ENCODE measurements at places on chromosomes 7 and 10.

- DNase-seq: no peak
Observed at GRCh38 chr10:76641215-76641614, 996.4 kb downstream of the KCNMA1 start.

GRCh38 chr10:4652111-4653010, 173.6 kb upstream of the AKR1E2 start:
- no peak for DNase-seq

DNA sequence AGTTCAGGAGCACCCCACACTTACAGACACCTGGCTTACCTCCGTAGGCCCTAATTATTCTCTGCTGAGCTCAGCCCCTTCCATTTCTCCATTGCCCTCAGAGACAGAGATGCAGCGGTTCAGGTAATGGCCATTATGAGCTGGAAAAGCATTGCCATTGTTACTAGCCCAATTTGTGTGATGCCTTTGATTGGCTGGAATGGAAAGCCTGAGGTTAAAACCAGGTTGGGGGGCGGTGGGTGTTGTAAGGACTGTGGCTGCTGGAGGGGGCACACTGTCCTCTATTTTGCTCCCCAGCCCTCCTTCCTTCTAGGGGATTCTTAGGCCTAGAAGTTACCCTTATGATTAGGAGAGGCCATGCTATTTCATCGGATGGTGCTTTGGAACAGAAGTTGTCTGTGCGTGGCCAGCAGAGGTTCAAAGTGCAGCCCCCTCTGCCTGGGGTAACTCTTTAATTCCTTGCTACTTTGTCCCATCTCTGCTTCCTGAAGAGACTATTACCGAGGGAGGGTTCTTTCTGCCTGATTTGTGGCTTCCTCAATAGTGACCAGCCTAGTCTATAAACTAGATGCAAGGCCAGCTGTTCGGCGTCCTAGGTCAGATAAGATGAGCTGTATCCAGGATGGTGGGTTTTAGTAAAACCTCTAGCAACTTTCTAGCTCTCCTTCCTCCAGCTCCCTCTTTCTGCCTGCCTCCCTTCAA, 14.2 kb upstream of the ACSL5 start:
- DNase-seq: no peak

- DNase-seq: no peak
Observed at GRCh38 chr10:8602821-8603220, 548.3 kb downstream of the GATA3 start.

GRCh38 chr7:100003711-100004661, 11.4 kb upstream of the ZKSCAN1 start:
- peak; percentile 89 for DNase-seq

GRCh38 chr10:28883741-28884423, 206.6 kb downstream of the BAMBI start:
- DNase-seq: no peak

GRCh38 chr7:67392596-67393438, 396.2 kb downstream of the TYW1 start:
- no peak for DNase-seq

DNA sequence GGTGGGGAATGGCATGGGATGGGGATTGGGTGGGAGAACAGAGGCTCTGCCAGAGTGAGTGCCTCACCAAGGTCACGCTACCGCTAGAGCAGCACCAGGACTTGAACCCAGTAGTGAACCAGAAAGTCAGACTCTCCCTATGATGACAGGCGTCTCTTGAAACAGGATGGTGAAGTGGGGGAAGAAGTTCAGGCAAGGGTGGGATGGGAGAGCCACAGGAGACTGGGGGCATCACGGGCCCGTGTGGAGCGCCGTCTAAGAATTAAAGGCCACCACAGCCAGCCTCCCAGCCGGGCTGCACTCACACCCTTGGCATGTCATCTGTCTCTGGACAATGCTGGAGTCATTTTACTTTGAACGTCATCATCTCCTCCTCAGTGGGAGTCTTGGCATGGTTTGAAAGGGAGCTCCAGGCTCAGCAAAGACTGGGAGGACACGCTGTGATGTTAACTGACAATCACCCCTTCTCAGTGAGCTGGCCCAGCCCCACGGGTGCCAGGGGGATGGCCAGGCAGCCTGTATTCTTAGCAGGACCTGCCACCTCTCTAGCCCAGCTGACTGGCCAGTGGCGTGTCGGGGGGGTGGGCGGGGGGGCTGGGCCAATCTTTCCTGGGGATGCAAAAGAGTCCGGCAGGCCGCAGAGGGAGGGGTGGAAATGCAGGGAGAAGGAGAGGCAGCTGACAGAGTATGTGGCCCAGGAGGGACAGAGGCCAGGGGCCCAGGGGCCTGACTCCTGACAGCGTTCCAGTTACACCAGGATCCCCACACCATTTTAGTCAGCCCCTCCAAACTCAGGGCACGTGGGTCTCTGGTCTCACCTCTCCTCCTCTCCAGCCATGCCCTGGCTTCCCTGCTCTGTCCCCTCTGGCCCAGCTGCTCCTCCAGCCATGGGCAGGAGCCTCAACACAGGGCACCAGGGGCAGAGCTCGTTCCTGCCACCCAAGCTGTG, 96.2 kb downstream of the VOPP1 start:
- DNase-seq: peak; percentile 48

- DNase-seq: no peak
Observed at GRCh38 chr7:65325793-65326432, 47.7 kb upstream of the ZNF92 start.

- no peak for DNase-seq
Observed at GRCh38 chr7:91128683-91129348, 135.4 kb upstream of the FZD1 start.

DNA sequence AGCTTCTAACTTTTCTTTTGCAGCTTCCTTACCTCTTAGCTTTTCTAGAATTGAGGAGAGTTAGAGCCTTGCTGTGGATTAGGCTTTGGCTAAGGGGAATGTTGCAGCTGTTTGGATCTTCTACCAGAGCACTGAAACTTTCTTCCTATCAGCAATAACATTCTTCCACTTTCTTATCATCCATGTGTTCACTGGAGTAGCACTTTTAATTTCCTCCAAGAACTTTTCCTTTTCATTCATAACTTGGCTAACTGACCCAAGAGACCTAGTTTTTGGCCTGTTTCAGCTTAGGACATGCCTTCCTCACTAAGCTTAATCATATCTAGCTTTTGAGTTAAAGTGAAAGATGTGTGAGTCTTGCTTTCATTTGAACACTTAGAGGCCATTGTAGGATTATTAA, 19.6 kb downstream of the MINPP1 start:
- DNase-seq: no peak

DNA sequence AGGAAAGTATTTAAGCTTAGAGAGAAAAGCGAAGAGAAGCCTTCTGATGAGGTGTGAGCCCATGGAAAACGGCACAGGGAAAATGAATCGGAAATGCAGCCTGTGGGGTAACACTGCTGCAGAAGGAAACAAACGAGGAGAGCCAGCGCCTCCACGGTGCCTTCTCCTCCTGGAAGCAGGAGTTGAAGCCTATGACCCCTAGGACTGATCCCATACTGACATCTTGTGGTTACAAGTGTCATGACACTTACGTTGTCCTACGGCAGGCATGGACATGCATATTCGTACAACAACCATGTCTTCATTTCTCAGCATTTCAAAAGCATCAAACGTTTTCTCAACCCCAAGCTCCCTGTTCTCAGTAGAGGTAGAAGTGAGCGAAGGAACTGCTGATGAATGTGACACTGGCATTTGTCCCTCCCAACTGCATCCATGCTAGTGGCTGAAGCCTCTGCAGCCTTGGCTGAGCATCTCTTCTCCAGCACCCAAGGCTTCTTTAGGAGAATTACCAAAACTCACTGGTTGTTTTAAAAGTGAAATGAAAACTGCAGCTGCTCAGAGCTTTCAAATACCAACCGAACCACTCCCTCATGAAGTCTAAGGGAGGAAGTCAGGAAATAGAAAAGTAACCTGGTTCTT, 160.2 kb downstream of the JAZF1 start:
- DNase-seq: peak; percentile 87

GRCh38 chr7:149171892-149172533, 23.3 kb upstream of the ZNF282 start:
- DNase-seq: no peak

DNA sequence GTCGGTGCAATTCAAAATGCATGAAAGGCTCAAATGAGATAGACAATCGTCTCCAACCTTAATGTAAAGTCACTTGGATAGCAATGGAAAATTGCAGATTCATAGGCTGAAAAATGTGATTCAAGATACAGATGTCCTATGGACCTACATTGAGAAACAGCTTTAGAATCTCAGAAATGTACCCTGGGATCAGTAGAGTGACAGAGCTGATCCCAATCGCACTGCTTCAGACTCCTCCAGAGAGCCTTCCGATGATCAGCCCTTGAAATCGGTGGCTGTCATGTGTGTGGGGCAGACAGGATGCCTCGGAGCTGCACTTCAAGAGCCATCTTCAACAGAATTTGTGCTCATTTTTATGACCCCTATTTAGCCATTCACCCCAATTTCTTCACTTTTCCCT, 240.1 kb upstream of the GRB10 start:
- no peak for DNase-seq

DNA sequence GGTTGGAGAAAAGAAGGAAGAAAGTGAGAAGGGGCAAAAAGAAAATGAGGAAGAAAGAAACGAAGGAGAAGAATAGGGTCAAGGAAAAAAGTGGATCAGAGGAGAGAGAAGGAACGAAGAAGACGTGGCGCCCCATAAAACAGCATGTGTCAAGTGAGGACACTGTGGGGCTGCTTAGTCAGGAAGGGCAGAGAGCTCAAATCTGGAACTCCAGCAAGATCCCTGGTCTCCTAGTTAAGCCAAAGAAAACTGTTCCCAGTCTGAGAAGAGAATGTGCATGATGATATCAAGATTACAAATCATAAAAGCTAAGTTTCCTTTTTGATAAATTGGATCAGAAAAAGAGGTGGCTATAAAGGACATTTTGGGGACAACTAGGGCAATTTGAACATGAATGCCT, 33.0 kb downstream of the CREB3L2 start:
- no peak for DNase-seq

DNA sequence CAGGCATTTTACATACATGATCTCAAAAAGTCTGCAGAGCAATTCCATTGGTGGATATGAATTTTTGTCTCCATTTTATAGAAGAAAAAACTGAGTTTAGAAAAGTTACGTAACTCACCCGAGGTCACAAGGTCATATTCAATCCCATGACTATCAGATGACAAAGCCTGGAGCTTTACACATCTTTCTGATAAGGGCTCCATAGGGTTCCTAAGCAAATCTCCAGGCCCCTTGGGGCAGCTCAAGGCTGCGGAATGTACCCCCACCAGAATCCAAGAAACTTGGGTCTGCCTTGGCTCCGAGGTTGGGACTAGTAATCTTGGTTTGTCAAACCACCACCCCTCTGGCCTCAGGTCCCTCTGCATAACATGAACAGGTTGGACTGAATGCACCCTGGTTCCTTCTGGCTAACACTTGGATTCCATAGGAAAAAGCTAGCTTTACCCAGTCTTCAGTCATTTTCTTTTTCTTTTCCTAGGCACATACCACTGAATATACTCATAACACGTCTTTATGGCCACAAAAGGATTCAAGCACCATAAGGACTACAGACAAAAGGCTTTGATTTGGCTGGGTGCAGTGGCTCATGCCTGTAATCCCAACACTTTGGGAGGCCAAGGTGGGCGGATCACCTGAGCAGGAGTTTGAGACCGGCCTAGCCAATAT, 55.5 kb downstream of the PIP4K2A start:
- no peak for DNase-seq

- DNase-seq: no peak
Observed at GRCh38 chr7:94813917-94814316, 93.5 kb upstream of the PPP1R9A start.

DNA sequence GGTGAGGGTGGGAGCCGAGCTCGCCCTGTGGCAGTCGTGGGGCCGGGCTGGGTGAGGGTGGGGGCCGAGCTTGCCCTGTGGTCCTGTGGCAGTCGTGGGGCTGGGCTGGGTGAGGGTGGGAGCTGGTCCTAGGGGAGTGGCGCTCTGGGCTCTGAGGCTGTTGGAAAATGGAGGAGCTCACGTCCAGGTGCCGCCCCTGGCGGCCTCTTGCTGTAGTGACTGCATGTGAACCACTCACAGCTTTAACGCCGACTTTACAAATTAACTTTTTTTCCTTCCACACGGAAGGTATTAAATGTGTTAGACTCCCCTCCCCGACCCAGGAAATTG, 312.6 kb downstream of the WDR37 start:
- peak; percentile 53 for DNase-seq

- DNase-seq: no peak
Observed at GRCh38 chr10:4196183-4196582, 411.2 kb upstream of the KLF6 start.

- DNase-seq: no peak
Observed at GRCh38 chr7:66326501-66327215, 121.5 kb downstream of the TPST1 start.

- DNase-seq: no peak
Observed at GRCh38 chr10:106312087-106312486, 852.4 kb downstream of the SORCS1 start.

GRCh38 chr10:76626386-76626785, 1011.2 kb downstream of the KCNMA1 start:
- DNase-seq: no peak

- DNase-seq: no peak
Observed at GRCh38 chr10:6578795-6579182, 1.3 kb downstream of the PRKCQ start.

DNA sequence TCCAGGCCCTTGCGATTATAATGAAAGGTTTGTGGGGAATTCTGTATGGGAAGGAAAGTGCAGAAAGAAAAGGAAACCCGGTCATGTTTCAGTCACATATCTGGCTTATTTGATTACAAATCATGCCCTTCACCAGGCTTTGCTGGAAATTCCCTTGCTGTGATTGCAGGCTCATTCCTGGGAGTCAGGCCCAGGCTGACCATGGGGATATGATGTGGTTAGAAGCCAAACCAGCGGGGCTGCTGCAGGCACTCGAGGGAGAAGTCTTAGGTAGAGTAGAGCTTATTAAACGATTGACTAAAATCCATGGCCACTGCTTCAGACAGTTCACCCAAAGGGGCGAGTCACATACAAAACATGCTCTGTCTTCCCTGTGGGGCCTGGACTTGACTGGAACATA, 16.2 kb downstream of the PKD1L1 start:
- DNase-seq: no peak

GRCh38 chr7:20217193-20217948, at the start of gene MACC1:
Gene MACC1, minus strand, starts transcription at chr7:20217384. Its CDS starts 55,522 bp downstream, at chr7:20161862.
- DNase-seq: peak; percentile 20

DNA sequence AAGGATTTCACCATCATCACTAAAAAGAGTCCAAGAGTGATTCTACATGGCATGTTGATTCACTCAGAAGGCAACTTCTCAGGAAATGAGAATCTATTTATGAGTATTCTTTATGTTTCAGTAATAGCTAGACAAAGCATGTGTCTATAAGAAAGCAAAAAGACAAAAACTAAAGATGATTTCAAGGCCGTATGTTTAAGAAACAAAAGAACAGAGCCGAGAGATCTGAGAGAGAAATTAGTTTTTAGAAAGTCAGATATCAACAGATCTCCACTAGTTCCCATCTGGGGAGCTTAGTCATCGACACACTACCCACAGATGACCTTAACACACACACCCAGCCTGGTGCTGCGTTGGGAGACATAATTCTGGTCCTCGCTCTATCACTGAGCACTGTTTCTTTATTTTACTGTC, 21.0 kb downstream of the PIP4K2A start:
- DNase-seq: no peak
